Right cardiac atrium (tissue), 5 donors: ENCODE measurements at places on chromosomes 12 and 14.

- no peak for DNase-seq
These were observed 39.9 kb upstream of the TMPO start for GRCh38 chr12:98475565-98475908.

GRCh38 chr14:72472845-72473244 is 421.1 kb downstream of the DPF3 start:
- DNase-seq: no peak

GRCh38 chr12:40028296-40028695 is 77.6 kb downstream of the SLC2A13 start:
- no peak for DNase-seq

- no peak for DNase-seq
These were observed 29.9 kb downstream of the TSPAN19 start for GRCh38 chr12:85006206-85006605.

GRCh38 chr12:94596596-94596995 is 53.8 kb downstream of the TMCC3 start:
- no peak for DNase-seq

- no peak for DNase-seq
These were observed 15.9 kb upstream of the KRT83 start for GRCh38 chr12:52337054-52337453.

- DNase-seq: no peak
These were observed 61.7 kb downstream of the PPM1H start for GRCh38 chr12:62873116-62873825.

DNA sequence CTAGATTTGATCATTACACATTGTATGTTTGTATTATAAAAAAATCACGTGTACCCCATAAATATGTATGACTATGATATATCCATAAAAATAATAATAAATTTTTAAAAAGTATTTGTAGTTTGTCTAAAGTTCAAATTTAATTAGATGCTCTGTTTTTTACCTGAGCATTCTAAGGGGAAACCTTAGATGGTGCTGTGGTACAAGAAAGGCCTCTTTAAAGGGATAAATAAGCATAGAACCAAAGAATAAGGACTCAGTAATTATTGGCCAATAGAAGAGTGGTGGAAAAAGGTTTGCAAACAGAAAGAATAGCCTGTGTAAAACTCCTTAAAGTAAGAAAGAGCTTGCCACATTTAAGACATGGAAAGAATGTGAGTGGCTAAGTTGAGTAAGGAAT is 580.1 kb upstream of the SEL1L start:
- DNase-seq: no peak

DNA sequence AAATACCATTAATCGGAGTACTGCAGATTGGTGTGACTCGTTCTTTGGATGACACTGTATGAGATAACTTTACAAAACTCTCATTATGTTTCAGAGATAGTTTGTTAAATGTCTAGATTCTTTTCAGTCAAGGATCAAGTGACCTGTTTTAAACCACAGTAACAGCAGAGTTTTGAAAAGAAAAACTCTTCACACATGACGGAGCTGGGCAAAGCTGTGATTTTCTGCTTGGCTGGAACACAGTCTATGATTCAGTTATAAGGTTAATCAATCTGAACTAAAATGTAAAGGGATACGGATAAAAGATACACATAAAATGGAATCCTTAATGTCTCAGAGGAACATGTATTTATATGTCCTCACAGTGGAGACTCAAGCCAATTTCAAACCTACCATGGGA is 573.2 kb downstream of the PRKD1 start:
- no peak for DNase-seq

GRCh38 chr14:87131879-87132278 is 861.1 kb downstream of the GALC start:
- no peak for DNase-seq

DNA sequence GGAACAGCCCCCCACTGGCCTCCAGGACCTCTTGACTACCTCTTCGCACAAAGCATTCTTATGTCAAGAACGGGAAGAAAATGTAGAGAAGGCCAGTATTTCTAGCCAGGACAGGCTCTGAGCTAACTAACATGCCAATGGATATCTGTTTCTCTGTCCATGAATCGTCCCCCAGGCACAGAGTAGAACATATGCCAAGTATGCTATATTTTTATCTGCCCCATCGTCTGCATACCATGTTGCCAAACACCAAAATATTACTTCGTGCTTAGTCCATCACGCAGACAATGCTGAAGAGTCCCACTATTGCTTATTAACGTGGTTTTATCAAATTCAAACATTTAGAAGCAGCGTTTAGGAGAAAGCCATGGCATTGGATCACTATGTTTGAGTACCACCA is 151.4 kb upstream of the CPSF6 start:
- no peak for DNase-seq

DNA sequence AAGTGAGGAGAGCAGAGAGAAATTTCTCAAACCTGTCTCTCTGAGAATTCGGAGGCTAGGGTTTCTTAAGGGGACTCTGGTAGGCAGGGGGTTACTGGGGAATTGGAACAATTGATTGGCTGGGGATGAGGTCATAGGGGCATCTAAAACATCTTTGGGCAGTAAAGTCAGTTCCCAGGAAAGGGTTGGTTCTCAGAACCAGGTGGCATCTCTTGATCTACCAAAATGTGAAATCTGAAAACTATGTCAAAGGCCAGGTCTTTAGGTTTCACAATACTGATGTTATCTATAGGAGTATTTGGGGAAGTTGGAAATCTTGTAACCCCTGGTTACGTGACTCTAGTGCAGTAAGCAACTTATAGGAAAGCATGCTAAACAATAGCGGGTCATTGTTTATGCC is 6.9 kb downstream of the C12orf75 start:
- DNase-seq: no peak

DNA sequence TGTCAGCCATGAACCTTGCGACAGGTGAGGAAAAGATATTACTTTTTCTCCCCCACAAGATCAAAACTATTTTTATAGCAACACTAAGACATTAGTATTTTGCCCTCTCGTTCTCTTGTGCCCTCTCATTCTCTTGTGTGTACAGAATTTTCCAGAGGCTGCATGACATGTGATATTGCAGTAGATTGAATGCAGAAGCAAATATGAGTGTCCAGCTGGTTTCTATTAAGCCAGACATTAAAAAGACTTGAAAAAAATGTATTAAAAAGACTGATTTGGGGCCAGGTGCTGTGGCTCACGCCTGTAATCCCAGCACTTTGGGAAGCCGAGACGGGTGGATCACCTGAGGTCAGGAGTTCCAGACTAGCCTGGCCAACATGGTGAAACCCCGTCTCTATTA is 63.7 kb upstream of the ZFP36L1 start:
- DNase-seq: no peak

DNA sequence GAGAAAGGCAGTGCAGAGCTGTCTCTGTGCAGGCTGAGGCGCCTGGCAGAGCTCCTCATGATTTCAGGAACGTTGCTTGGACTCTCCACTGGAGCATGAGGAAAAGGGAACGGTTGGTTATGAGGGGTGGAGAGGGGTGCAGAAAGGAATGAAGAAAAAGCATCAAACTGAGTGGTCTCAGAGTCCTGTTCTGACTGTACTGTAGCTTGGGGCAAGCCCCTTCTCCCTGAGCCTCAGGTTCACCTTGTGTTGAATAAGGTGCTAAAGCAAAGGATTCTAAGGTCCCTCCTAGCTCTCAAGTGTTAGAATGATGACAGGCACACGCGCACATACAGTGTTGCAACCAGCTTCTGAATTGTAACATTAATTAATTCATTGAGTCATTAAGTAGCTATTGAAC is 125.2 kb upstream of the PARP11 start:
- DNase-seq: no peak

- DNase-seq: no peak
These were observed 1.0 kb upstream of the BDKRB2 start for GRCh38 chr14:96203635-96204034.

DNA sequence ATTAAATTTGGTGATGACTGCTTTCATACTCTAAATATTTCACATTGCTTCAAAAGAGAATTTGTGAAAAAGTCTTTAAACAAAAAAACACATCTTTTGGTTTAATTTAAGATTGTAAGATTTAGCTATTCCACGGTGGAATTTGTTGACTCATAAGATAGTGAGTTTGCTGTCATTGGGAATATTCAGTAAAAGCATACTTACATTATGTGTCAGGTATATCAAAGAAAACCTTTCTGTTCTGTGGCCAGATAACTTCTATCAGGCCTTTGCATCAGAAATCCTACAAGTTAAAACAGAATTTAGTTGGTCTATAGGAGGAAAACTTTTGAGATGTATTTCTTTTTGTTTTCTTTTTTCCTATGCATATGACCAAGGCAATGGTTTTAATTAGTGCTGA is 148.8 kb upstream of the E2F7 start:
- no peak for DNase-seq

- no peak for DNase-seq
These were observed 25.2 kb downstream of the G2E3 start for GRCh38 chr14:30584058-30584630.

- DNase-seq: no peak
These were observed 58.5 kb upstream of the ATF7IP start for GRCh38 chr12:14307004-14307403.

DNA sequence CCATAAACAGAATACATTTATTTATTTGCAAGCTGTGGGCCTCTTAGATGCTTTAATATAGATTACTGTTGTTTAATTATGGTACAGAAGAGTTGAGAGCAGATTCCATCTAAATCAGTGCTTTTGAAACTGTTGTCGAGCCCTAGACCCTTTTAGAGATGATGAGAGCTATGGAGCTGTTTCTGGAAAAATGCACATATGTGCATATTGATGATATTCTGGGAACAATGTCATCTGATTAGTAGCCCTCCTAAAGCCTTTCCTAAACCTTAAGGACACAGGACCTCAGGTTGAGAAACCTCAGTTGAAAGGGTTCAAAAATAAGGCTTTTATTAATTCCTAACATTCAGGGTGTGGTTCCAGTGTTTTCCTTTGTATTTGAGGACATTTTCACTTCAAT is 11.7 kb downstream of the PRKCH start:
- no peak for DNase-seq

DNA sequence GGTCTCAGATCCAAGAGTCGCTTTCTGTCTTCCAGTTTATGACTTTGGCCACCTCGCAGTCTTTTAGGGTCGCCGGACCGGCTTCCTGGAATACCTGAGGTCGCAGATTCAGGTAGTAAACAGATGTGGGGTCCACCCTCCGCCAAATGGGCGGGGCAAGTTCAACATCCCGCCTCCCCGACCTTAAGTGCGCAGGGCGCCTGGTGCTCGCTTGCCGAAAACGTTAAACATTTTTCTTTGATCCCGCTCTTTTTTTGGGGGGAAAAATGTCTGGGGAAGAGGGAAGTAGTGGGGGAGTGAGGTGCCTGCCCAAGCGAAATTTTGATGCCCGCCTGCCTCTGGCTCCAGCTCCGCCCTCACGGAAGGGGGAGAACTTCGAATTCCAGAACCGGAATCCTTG is 73.9 kb upstream of the TBX5 start:
- DNase-seq: peak; percentile 19

GRCh38 chr12:16407346-16407745 is 59.9 kb downstream of the MGST1 start:
- DNase-seq: no peak

GRCh38 chr12:40511341-40511740 is 180.9 kb upstream of the CNTN1 start:
- DNase-seq: no peak

DNA sequence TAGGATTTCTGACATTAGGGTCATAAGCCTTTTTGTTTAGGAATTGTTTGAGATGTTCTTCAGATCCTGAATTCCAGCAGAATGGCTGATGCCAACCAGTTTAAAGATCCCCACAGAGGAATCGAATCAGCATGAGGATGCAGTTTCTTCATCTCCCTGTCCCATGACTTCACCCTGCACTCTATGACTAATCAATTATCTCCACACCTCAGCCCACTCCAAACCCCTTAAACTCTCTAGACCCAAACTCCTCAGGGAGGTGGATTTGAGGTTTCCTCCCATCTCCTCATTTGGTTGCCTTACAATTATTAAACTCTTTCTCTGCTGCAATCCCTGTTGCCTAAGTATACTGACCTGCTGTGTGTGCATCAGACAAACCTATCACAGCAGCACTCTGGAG is 86.5 kb upstream of the CRY1 start:
- DNase-seq: no peak

DNA sequence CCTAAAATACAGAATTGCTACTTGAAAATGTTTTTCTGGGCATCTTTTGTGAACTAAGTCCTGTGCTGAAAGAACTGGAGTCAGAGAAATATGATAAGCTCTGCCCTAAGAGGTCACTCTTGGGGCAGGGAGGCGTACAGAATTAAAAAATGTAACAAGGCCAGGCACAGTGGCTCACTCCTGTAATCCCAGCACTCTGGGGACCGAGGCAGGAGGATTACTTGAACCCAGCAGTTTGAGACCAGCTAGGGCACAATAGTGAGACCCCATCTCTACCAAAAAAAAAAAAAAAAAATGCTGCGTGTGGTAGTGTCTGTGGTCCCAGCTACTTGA is 46.0 kb downstream of the TMCC3 start:
- DNase-seq: no peak

GRCh38 chr14:53389202-53389601 is 236.1 kb upstream of the DDHD1 start:
- no peak for DNase-seq

DNA sequence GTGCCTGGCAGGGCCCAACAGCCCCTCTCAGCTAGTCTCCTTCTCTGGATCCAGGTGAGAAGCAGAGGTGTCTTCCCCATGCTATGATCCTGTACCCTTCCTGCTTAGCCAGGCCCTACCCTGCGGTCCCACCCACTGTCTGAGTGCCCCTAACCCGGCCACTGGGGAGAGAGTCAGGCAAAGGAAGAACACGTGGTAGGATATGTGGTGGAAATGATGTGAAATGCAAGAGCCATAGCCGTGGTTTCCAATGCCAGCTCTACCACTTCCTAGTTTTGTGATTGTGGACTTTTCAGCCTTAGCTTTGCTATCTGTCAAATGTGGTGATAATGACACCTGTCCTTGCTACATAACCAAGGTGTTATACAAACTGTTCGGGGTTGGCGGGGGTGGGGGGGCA is 15.8 kb downstream of the KRT2 start:
- DNase-seq: no peak

- DNase-seq: no peak
These were observed 6.4 kb upstream of the TBPL2 start for GRCh38 chr14:55446833-55447232.

DNA sequence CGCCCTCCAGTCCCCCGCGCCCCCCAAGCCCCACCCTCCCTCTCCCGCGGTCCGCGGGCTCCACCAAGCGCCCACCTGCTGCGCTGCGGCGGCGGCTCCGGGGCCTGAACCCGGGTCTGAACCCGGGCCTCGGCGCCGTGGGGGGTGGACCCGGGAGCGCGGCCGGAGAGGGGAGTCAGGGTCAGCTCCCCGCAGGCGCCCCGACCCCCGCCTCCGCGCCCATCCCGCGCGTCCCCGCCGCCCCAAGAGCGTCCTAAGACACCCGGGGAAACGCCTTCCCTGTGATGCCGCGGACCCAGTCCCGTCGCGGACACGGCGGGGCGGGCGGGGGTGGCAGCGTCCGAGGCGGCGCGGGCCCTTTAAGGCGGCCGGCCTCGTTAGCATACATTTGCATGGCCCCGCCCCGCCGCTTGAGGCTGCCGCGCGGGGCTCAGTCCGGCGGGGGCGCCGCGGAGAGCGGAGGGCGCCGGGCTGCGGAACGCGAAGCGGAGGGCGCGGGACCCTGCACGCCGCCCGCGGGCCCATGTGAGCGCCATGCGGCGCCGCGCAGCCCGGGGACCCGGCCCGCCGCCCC is at the start of gene MMP17:
TSS of gene MMP17 (plus strand) at position 433 of the 574 bp plus-strand sequence. CDS start at position 535, 102 bp downstream.
- DNase-seq: peak; percentile 82

GRCh38 chr12:29486972-29487371 is 10.5 kb downstream of the OVCH1 start:
- no peak for DNase-seq
